Ascending aorta (tissue), 2 donors: ENCODE measurements at places on chromosomes 2 and 18. TPM values are rescaled to one million over a fixed set of nuclear protein-coding genes. Genes with fewer than 3 reads are reported as not detected.
A peak's percentile ranks its signal among the peaks of the same experiment; 100 is the strongest.

The SCG2 gene
- total RNA-seq, result 0.32 TPM

GRCh38 chr18:710418-711300 lies 1.8 kb downstream of the ENOSF1 start:
- no peak for DNase-seq

DNA sequence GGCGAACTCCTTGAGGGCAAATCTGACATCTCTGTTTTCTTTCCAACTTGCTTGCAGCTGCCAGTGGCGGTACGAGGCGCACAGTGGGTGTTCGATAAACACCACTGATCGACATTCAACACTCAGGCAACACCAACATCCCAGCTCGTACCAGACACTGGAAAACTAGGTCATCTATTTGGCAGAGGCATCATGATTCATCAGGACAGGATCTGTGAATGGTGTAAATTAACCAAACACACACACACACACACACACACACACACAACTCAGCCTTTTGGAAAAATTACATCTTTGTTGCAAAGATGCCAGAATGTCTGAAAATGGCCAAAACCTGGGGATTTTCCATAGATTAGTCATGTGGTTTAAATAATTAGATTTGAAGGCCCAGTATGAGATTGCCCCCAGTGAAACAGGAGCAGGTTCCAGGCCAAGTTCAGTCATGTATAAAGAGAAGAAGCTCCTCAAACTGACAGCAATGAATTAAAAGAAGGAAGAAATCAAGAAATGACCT lies 150.5 kb upstream of the NCKAP5 start:
- DNase-seq, result no peak

DNA sequence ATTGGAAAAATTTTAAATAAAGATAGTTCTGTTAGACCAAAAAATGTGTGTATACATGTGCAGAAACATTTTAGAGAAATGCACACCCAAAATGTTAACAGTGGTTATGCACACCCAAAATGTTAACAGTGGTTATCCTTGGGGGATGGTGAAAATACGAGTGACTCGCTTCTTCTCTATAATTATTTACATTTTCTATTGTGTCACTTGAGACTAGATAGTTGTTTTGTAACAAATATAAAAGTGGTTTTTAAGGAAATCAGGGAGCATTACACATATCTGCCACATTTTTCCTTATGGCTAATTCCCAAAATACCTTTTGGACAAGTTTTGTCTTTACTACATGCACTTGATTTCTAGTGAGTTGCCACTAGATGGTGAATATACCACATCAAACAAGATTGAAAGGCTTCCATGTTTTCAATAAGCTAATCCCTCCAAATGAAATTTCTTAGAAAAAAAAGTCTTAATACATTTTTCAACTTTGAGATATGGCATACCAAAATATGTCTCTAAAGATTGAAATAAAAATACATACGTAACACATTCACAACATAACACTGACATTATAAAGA lies 9.0 kb upstream of the HIBCH start:
- DNase-seq, result no peak

The SOWAHC gene
- total RNA-seq, result 20.8 TPM

The LRP1B gene
- total RNA-seq, result not detected

The ARHGEF4 gene
- 9.6 TPM for total RNA-seq

The SLC5A7 gene
- total RNA-seq, result not detected

The RBKS gene
- not detected for total RNA-seq

The MAPRE3 gene
- 18.9 TPM for total RNA-seq

The FN1 gene
- 5,098 TPM for total RNA-seq

GRCh38 chr2:27263287-27264252 lies 723 bp upstream of the SLC30A3 start:
- DNase-seq, result no peak

DNA sequence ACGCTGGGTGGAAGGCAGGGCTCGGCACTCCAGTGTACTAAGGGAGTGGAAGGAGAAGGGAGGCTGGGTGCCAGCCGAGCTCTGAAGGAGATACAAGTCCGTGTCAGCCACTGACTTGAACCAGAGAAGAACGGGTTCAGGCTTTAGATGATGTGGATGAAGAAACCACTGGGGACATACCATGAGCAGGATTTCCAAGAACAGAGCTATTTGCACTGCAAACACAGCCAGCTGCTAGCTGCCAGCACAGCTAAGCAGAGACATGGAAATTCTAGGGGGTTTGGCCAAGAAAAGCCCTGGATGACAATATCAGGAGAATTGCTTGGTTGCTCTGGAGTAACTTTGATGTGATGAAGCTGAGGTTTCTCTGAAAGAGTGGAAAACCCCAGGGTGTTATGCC lies 5.2 kb downstream of the CD207 start:
- no peak for DNase-seq

GRCh38 chr18:49814147-49814499 lies 790 bp upstream of the ACAA2 start:
- peak; percentile 38 for DNase-seq

- no peak for DNase-seq
These were observed 41.4 kb upstream of the EML4 start for GRCh38 chr2:42127425-42128424.

DNA sequence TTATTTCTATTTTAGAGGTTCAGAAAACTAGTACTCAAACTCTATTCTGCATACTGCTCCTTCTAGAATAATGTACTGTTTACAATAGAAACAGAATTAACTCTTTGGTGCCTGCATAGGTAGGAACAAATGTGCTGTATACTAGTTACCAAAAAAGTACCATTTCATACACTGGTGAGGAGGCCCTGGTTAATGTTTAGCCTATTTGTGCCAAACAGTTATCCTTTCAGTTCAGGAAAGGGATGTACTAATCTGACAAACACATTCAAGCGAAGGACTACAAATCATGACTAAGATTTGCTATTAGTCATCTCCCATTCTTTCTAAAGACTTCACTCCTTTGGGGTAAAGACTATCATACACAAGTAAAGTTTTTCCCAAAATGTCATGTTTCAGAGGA lies 47.4 kb downstream of the EXOC6B start:
- no peak for DNase-seq

- no peak for DNase-seq
These were observed 4.8 kb downstream of the GCFC2 start for GRCh38 chr2:75705921-75706320.

The DPYSL5 gene
- total RNA-seq, result not detected

DNA sequence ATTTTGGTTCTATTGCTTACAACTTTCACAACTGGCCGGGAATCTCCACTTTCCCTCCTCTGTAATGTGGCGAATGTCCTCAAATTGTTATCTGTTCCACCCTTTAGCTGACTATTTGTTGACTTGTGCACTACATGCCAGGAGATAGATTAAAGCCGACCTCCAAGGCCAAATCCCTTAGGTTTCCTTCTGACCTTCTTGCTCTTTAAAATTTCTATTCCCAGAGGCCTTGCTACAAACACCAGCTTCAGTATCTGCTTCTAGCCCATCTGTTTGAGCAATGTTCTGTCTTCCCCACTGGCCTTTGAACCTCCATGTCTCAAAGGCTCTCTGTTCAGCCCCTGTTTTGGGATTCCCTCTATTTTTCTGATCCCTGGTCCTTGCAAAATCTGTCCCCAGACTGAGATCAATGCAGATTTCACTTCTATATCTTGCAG lies 426.2 kb downstream of the LRATD1 start:
- DNase-seq, result no peak

- no peak for DNase-seq
These were observed 11.6 kb upstream of the RPRD1A start for GRCh38 chr18:36078751-36079529.

The MATN3 gene
- total RNA-seq, result 0.64 TPM

DNA sequence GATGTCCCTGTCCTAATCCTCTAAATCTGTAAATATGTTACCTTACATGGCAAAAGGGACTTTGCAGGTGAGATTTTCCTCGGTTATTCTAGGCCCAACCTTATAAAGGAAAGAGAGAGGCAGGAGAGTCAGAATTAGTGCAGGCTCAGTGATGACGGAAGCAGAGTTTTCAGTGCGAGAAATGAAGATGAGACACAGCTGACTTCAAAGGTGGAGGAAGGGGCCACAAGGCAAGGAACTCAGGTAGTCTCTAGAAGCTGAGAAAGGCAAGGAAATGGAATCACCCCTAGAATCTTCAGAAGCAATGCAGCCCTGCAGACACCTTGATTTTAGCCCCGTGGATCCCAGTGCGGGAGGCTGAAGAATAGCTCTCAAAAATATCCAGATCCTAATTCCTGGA lies 7.2 kb upstream of the LCLAT1 start:
- no peak for DNase-seq
